NCI-H1436 (cell line): ENCODE measurements at places on chromosomes 13 and 19.

DNA sequence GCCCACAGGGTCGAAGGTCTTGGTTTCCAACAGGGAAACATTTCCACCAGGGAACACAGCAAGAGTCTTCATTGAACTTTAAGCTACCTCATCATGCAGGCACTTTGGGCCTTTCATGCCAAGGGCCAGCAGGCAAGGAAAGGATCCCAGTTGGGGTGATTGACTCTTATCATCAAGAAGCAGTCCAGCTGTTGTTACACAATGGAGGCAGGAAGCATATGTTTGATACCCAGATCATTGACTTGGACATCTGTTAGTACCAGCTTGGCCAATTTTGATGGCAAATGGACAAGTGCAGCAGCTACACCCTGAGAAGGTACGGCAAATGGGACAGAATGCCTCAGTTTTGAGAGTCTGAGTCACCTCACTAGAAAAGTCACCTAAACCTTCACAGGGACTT, 10.9 kb upstream of the RCBTB1 start:
- DNase-seq: no peak

- no peak for DNase-seq
These were observed 78.5 kb downstream of the FGF9 start for GRCh38 chr13:21749410-21749809.

GRCh38 chr13:22629374-22629773, 551.4 kb upstream of the SGCG start:
- DNase-seq: no peak

DNA sequence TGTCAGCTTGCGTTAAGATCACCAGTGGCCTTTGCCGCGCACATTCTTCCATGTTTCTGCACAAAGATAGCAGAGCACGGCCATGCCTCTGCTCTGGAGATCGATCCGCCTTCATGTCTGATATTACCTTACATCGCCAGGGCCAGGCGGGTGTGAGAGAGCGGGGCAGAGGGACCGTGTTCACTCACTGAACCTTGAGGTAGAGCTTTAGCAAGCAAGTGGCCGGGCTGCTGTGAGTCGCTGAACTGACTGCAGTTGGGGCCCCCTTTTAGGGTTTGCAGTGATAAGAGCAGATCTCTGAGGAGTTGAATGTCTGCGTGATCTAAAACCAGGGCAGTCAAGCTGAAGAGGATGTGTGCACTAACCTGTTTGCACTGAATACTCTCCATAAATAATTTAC, 275.4 kb upstream of the OBI1 start:
- no peak for DNase-seq

GRCh38 chr13:60617991-60618733, 221.1 kb downstream of the TDRD3 start:
- DNase-seq: no peak

GRCh38 chr19:19540064-19540714, 2.1 kb downstream of the CILP2 start:
- DNase-seq: no peak

DNA sequence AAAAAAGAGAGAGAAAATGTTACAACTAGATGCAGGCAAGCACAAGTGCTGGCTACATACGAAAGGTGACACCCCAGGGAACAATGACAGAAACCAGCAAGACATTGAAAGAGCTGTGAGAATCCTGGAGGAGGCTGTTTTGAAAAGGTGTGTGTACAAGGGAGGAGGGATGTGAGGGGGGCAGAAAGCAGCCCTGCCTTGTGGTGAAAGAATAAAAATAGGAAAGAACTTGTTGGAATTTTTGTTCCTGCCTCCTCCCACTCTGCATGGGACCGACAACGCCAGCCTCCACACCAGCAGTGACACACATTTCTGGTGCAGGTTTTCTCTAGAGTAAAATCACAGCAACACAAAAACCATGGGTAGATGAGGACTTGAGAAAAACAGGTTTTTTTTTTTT, 1258.6 kb downstream of the PCDH9 start:
- no peak for DNase-seq

DNA sequence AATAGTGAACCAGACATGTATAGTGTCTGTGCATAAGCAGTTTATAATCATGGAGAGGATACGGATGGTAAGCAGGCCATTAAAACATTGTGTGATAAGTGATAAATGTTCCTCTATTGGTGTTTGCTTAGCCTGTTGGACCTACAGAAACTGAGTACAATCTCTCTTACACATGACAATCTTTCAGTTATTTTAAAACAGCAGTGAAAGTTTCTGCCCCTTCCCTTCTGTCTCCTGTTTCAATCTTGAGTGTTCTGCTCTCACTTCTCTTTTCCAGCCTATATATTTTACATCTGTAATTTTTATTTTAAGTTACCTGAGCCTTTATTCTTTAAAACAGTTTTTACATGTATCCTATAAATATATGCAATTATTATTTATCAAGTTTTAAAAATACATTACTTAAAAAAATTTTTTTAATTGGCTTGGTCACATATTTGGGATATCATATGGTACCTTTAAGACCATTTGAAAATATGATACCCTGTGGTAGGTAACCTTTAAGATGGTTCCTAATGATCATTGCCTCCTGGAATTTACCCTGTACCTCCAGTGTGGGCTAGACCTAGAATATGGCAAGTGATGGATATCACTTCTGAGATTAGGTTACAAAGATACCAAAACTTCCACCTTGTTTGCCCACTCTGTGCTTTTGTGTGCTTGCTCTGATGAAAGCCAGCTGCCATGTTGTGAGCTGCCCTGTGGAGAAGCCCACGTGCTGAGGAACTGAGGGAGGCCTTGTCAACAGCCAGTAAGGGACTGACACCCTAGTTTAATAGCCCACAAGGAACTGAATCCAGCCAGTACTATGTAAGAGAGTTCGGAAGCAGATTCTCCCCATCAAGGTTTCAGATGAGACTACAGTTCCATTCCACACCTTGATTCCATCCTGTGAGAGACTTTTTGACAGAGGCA, 99.3 kb downstream of the DHRS12 start:
- no peak for DNase-seq

DNA sequence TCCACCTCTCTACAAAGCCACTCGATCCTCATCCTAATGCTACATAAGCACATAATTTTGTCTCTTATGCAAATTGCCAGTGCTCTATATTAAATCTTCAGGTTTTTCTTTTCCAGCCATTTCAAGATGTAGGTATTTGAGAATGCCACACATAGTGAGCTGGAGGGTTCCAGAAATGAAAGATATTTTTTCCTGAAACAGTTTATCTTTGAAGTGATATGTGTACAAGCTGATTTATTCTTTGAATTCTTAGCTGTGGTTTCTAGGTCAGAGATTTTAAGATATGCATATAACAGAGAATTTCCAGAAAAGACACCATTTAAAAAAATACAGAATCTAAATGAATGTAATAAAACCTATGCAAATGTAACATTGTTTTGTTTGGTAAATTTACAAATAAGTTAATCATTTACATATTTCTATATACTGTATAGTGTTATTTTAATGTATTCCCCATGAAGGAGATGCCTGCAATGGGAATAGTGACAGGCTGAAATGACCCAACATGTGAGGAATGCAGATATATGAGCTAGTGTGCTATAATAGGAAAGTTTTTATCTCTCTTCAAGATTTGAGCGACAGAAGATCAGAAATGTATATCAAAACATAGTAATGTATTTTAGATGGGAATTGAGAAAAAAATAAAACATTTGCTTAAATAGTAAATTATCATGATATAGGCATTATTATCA, 570.2 kb downstream of the SLITRK1 start:
- DNase-seq: no peak

GRCh38 chr13:64778002-64778401, 2452.1 kb downstream of the PCDH9 start:
- no peak for DNase-seq

DNA sequence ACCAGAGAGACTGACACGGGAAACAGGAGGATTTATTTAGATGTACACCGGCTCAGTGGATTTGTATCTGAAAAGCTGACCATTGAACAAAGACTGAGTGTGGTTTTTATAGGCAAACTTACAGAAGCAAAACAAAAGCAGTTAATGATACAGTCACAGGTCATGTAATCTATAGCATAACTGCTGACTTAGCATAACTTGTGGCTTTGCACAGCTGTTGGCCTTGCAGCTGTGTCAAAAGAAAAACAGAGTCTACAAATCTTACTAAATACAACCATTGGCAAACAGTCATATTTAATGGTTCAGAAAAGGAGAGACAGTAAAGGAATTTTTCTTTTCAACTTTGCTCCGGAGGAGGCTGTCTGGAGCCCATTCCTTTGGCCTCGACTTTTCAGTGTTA, 2.3 kb upstream of the ILF3 start:
- no peak for DNase-seq

- no peak for DNase-seq
These were observed 197.3 kb downstream of the GPC5 start for GRCh38 chr13:91595677-91596076.

DNA sequence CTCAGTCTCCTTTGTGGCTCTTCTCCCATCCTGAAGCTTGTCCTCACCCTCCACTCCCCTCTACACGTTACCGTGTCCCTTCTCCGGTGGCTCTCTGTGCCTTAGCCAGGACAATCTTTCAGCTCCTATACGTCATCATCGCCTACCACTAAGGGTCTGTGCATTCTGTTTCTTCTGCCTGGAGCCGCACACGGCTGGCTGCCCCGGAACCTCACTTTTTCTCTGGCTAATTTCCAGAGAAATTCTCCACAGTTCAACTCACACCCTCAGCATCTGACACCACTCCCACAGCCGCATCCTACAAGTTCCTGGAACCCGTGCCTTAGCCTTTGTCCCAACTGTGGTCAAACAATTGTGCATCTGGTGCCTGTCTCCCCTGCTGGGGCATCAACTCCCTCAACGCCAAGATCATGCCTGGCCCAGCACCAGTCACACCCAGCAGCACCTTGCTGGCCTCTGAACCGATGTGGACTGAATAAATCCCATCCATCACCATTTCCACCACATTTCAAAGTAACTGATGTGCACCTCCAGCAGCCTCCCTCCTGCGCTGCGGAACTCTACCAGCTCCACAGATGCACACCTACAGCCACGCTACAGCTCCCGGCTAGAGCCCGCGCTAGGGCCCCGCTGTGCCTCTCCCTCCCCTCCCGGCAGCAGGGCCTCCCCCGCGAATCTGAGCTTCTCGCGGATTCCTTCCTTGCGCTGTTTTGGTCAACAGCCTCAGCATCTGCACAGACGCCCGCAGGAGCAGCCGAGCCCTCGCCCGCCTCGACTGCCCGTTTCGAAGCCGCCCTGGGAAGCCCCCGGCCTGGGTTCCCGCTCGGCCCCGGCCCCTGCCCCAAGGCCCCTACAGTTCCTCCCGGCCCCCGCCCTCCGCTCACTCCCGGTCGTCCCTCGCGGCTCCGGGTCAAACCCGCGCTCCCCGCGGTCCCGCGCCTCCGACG, 689 bp downstream of the DCUN1D2 start:
- DNase-seq: no peak

DNA sequence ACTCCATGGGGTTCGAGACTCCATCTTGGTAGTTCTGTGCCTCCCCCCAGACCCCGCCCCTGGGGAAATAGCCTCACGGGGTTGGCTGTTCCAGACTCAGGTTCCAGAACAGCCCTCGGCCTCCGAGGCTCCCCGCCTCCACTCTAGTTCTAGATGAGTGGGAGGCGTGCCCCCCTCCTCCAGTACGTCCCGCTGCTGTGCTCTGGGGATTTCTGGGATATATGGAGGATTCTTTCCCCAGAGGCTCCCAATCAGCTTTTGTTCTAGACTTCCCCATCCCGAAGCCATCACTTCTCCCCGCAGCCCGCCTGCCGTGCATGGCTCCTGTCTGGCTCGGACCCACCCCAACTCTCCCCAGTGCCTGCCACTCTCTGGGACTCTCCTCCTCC, 1.9 kb upstream of the CACNG7 start:
- no peak for DNase-seq

DNA sequence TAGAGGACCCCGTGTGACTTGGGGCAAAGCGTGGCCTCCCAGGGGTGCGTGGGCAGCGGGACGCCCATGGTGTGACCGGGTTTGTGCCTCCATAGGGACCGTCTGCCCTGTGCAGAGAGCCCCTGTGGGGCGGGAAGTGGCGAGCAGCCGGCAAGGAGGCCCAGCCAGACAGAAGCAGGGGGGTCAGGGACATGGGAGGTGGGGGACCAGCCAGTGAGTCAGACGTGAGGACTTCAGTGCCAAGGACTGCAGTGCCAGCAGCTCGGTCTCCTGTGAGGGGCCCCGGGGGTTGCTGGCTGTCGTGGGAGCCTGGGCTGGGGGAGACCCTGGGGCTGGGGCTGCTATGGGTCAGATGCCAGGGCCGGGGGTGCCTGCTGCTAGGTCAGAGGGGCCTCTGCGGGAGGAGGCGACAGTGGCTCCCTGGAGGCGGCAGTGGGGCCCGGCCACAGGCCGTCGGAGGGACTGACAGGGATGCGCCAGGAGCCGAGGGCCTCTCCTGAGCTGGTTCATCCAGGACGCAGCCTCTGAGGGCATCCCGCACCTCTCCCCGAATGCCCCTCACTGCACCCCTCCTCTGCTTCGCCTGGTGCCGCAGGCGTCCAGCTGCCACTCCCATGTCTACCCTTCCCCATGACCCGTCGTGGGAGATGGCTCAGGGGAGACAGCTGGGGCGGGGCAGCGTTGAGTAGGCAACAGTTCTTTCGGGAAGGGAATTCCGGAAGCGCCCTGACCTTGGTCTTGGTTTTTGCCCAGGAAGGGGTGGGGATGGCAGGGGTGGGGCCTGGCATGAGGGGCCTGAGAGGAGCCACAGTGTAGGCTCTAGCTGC, 80.0 kb downstream of the KDM4B start:
- DNase-seq: no peak

- no peak for DNase-seq
These were observed 13.2 kb downstream of the GADD45B start for GRCh38 chr19:2488942-2489731.

GRCh38 chr13:57128909-57129308, 11.8 kb upstream of the PRR20A start:
- DNase-seq: no peak

GRCh38 chr13:44107357-44108121, 227.8 kb downstream of the LACC1 start:
- no peak for DNase-seq

DNA sequence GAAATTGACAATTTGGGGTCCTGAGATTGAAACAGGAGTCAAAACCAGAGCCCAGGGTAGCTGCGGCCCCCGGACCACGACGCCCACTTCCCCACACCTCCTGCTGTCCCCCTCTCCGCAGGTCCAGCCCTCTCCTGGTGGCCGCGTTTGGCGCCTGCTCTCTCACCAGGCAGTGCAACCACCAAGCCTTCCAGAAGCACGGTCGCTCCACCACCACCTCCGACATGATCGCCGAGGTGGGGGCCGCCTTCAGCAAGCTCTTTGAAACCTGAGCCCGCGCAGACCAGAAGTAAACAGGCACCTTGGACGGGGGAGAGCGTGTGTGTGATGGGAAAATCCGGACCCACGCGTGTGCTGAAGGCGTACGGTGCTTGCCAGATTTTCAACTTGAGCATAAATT, 22.9 kb downstream of the NAXD start:
- DNase-seq: no peak
